NCI-H187 treated with DMSO at 0.1 percent for 48 hours (cell line): ENCODE measurements at places on chromosomes 5 and 9.

DNA sequence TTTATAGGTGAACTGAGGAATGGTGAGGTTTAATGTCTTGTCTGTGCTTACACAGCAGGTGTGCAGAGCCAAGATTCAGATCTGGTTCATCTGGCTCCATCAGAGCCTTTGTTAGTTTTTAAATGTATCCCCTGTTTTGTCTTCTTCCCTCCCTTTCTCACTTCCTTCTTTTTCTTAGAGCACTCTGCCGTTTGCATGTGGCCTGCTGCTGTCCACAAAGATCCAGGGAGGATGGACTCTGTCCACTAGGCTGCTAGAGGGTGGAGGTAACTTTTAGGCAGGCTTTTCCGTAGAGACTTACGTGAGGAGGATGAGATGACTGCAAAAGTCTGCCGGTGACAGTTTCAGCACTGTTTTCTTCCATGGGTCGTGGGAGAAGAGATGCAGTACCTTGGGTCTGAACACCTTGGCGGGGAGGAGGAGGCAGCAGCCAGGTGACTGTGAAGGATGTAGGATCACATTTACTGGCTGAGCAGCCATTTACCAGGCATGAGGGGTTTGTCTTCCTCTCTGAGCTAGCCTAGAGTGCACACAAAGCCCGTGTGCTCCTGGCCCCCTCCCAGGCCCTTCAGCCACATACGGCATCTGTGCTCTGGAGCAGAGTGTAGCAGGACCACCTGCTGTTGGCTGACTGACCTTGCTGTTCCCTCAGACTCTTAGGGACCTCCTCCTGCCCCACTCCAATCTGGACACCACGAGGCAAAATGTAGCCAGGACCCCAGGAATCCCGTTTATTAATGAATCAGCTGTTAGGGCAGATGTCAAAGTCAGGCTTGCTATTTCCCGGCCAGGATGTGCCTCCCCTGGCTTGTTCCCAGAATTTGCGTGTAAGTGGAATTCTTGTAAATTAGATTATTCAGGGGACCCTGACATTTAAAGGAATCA is 1.8 kb downstream of the NTMT1 start:
- DNase-seq: no peak

DNA sequence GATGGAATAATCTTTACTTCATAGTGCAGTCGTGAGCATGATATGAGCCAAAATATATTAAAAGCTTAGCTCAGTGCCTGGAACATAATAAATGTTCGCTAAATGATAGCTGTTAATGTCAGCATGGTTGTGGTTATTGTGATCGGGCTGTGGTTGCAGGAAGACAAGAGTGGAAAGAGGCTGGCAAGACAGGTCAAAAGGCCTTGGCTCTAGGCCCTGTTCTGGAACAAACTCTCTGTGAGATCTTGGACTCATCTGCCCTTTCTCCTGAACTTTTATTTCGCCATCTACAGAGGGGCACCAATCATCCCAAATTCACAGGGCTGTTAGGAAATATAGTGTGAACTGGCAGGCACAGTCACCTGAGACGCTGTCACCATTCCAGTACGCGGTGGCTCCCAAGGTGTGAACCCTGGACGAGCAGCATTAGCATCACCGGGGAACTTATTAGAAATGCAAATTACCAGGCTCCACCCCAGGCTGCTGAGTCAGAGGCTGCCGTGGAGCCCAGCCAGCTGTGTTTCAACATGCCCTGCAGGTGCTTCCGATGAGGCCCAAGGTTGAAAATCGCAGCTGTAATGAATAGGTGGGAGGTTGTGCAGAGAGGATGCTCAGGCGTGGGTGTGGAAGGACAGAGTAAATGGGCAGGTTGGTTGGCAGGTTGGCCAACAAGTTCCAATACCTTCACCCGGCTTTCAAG is 50.2 kb upstream of the SAP30L start:
- no peak for DNase-seq

GRCh38 chr9:93463638-93464248 is 10.4 kb upstream of the FAM120AOS start:
- no peak for DNase-seq

GRCh38 chr9:79671558-79671957 is 99.8 kb downstream of the TLE4 start:
- DNase-seq: no peak

DNA sequence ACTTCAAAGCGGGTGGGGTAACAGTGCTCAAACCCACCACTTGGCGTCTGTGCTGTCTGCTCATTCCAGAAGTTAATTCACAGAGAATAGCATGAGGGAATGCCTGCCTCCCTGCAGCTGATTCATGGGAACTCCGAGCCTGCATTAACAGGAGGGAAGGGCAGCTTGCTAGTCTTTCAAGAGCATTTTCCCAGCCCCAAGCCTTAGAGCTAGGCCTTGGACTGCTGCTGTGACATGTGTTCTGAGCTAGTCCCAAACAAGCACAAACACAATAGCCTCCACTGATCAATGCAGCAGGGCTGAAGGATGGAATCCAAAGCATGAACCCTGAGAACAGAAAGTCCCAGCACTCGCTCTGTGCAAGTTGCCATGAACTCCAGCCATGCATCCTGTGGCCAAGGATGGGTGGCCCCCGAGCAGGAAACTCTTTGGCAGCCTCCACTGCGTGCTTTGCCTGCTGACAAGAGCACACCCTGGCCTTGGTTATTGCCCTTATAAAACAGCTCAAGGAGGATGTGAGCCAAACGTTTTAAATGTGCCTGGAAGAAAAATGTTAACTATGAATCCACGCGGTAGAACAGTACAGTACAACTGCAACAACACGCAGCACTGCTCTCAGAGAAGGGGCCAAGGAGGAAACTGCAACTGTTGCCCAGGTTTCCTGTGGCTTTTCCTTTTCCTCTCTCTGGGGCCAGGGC is 653.1 kb upstream of the KLF4 start:
- DNase-seq: no peak

DNA sequence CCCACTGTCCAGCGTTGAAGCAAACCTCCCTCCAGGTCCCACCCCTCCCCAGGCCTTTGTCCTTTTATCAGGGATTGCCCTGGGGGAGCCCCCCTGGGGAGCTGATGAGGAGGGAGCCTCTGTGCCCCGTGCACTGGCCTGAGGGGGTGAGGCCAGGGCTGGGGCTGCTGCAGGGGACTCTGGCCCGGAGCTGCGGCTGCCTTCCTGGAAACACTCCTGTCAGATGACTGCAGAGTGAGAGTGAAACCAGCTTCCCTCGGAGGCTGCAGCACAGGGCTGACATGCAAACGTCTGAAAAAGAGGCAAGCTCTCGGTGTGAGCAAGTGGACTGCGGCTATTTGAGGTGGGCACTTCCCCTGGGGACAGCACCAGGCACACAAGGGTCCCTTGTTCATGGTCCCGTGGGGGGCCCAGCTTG is 4.6 kb upstream of the TRAF2 start:
- DNase-seq: no peak

DNA sequence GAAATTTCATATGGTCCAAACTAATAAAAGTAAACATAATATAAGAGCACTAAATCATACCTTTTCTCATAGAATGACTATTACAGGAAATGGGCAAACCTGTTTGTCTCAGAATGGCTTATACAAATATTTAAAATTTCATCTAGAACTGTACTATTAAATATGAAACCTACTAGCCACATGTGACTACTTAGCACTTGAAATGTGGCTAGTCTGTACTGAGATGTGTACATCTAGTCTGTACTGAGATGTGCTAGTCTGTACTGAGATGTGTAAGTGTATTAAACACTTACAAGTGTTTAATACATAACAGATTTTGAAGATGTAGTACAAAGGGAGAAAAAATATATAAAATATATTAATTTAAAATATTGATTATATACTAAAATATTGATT is 22.4 kb downstream of the ABITRAM start:
- DNase-seq: no peak

GRCh38 chr5:102554082-102554481 is 55.3 kb upstream of the SLCO6A1 start:
- peak; percentile 42 for DNase-seq

DNA sequence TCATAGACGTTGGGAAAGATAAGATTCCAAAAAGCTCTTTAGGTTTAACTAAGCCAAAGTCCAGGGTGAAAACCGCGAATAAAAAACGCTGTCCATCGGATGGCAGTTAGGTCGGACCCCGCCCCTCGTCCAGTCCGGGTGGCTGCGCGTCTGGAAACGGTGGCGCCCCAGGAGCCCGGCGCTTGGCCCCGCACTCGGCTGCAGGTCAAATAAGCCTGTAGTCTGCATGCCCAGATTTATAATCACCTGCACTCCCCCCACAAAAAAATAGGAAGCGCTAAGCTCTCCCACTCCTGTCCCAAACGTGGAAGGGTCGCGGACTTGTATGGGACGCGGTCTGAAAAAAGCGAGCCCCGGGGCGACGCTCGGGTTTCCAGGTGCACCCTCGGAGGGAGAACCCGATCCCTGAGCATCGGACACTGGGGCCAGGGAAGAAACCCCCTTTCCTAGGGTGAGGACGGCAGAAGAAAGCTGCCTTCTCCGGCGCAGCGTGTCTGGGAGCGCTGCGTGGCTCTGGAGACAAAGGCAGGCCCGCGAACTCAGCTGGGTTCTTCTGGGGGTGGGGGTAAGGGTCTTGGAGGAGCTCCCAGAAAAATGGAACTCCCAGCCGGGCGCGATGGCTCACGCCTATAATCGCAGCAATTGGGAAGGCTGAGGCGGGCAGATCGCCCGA is 923 bp upstream of the ZBTB5 start:
- DNase-seq: peak; percentile 43
